ENCODE measurements at places on chromosomes 1 and 21.

DNA sequence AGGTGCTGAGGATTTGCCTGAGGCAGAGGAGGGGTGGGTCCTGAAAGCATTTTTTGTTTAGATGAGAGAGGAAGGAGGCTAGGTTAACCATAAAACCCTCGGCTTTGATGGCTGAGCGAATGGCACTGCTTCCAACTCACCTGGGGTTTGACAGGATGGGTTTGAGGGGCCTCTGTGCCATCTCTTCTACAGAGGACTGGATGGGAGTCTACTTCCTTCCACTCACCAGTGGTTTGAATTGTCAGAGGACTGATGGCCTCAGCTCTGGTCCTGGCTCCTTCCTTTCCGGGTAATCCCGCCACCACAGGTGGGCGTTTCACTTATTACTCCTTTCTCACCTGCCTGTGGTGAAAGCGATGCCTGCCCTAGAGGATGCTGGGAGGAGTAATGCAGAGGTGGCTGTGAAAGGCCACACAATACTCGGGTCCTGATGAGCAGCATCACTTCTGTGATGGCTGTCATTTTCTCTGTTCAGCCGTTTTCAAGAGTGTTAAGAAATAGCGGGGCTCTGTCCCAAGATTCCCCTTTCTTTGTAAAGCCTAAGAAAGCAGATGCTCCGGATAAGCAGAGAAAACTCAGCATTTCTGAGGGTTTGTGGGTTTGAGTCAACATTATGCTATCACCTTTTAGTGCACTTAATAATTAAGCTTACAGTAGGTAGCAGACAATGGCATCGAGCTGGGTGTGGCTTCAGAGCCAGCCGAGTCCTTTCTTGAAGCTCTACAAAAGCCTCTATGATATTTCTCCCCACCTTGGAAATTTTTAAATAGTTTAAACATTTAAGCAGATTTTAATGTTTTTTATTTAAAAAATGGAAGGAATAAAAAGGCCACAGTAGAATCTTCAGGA is 220.7 kb downstream of the HLX start:
- no peak for DNase-seq

DNA sequence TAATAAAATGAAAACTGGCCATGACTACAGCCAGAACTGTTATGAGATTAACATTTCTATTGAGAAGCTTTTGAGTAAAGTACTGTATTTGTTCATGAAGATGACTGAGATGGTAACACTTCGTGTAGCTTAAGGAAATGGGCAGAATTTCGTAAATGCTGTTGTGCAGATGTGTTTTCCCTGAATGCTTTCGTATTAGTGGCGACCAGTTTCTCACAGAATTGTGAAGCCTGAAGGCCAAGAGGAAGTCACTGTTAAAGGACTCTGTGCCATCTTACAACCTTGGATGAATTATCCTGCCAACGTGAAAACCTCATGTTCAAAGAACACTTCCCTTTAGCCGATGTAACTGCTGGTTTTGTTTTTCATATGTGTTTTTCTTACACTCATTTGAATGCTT is 164.0 kb downstream of the NEK7 start:
- DNase-seq, result no peak

- peak; percentile 17 for DNase-seq
These were observed 32.4 kb upstream of the BSDC1 start for GRCh38 chr1:32426489-32427255.

DNA sequence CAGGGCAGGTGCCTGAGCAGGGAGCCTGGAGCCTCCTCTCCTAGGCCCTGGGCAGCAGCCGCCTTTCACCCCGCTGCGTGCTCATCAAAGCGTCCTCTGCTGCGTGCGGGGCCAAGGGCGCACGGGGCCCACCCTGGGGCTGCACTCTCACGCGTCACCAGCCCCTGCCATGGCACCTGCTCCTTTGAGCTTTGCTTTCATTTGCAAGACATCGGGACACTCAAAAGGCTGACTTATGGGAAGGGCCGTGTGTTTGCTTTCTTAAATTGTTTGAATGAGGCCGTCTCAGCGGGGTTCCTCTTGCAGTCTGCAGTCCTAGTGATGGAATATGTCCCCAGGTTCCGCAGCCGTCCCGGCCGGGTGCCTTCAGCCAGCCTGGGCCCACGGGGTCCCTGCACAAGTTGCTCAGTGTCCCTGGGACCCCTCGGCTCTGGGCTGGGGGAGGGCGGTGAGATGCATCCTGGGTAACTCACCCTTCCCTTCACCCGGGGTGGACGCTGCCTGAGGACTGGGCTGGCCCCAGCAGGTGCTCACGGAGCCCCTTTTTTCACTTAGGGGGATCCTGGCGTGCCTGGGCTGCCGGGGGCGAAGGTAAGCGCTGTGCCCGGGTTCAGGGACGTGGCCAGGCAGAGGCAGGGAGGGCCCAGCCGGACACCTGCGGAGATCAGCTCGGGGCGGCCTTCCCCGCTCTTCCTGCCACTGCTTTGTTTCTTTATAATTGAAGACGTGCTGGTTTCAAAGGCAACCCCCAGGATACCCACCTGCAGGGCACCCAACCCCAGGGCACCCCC is 53.1 kb downstream of the SLC19A1 start:
- DNase-seq, result no peak

GRCh38 chr1:181658581-181658980 is 175.3 kb downstream of the CACNA1E start:
- DNase-seq, result no peak

DNA sequence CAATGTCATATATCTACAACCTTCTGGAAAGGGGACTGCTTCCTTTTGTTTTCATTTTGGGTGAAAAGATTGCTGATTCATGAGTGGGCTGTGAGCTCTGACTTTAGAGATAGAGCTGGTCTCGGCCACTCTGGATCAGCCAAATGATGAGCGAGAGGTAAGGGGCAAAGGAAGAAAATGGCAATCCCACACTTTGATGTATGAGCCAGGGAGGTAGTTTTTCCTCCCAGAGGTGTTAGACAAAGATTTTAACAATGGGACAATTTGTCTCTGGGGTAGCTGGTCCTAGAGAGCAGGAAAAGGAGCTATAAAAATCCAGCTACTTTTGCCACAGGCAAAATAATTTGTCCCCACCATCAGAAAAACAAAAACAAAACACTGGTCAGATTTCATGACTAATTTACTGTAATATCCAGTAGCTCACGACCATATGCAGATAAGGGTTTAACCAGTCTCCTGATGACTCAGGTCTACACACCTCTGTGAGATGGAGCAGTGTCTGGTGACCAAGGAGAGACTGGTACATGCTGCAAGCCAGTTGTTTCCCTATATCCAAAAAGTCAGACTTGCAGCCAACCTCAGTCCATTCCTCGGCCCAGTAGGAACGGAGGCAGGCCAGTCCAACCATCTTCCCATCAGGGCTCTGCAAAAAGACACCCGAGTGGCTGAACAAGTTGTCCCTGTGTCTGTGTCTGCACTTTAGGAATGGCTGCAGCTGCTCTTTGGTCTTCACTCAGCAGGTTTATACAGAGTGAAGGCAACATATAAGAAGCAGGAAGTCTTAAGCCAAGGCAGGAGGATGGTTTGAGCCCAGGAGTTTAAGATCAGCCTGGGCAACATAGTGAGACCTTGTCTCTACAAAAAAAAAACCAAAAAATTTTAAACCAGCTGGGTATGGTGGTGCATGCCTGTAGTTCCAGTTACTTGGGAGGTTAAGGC is 29.2 kb downstream of the DNASE2B start:
- DNase-seq, result no peak
